Pulmonary artery endothelial cell (primary cell): ENCODE measurements at places on chromosomes 3 and 15.

DNA sequence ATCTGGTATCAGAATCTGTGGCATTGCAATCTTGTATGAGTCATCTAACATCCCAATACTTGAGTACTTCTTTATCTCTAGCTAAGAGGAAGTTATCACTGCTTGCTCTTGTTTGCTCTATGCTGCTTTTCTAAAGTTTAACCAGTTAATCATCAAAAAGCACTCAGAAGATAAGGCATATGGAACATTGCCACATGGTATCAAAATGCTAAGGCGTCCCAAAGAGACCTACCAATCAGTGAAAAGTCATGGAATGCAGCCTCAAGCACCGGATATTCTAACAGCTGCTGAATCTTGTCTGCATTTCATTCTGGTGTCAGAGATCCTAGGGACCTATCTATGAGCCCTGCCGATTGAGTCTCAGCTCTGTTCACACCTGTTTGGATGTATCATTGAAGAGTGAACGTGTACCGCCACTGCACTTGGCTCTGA, 192.8 kb downstream of the ARPP21 start:
- no peak for DNase-seq

DNA sequence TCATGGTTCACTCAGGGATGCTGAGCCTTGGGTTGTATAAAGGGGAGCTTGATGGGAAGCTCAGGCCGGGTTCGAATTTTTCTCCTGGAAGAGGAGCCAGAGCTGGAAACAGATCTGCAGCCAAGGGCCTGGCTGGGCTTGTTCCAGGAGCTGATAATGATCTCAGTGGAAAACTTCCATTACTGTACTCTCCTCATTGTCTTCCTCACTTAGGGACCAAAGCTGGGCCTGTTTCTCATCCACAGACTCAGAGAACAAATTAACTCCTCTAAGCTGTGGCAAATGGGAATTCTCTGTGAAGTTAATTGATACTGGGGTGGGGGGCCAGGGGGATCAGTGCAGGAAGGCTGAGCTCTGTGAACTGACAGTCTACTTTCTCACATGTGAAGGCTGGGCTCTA, 92.0 kb downstream of the PRICKLE2 start:
- DNase-seq, result no peak

DNA sequence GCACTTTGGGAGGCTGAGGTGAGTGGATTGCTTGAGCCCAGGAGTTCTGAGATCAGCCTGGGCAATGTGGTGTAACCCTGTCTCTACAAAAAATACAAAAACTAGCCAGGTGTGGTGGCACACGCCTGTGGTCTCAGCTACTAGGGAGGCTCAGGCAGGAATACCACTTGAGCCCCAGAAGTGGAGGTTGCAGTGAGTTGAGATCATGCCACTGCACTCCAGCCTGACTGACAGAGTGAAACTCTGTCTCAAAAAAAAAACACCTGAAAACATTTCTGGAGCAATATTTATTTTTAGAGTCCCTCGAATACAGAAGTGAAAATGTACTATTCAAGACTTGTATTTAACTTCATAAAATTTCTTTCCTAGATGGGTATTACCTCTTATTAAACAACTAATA, 4.6 kb downstream of the SPCS1 start:
- DNase-seq, result no peak

- no peak for DNase-seq
Observed at GRCh38 chr15:53462651-53463050, 296.8 kb downstream of the WDR72 start.

DNA sequence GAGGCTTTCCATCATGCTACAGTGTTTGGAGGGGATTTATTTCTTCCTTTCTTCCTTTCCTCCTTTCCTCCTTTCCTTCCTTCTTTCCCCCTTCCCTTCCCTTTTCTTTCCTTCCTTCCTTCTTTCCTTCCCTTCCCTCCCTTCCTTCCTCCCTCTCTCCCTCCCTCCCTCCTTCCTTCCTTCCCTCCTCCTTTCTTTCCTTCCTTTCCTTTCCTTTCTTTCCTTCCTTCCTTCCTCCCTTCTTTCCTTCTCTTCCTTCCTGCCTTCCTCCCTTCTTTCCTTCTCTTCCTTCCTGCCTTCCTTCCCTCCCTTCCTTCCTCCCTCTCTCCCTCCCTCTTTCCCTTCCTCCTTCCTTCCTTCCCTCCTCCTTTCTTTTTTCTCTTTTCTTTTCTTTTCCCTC, 127.2 kb downstream of the EPHA3 start:
- no peak for DNase-seq

GRCh38 chr3:52213901-52214300, 11.5 kb downstream of the TLR9 start:
- DNase-seq, result no peak

DNA sequence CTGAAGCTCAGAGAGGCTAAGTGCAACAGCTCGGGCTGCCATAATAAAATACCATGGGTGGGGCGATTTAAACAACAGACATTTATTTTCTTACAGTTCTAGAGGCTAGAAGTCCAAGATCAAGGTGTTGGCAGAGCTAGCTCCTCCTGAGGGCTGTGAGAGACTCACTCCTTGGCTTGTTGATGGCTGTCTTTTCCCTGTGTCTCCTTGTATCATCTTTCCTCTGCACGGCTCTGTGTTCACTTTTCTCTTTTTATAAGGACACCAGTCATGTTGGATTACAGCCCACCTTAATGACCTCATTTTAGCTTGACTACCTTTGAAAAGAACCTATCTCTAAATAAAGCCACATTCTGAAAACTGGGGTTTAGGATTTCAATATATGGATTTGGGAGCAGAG, 129.7 kb downstream of the RPL22L1 start:
- no peak for DNase-seq

DNA sequence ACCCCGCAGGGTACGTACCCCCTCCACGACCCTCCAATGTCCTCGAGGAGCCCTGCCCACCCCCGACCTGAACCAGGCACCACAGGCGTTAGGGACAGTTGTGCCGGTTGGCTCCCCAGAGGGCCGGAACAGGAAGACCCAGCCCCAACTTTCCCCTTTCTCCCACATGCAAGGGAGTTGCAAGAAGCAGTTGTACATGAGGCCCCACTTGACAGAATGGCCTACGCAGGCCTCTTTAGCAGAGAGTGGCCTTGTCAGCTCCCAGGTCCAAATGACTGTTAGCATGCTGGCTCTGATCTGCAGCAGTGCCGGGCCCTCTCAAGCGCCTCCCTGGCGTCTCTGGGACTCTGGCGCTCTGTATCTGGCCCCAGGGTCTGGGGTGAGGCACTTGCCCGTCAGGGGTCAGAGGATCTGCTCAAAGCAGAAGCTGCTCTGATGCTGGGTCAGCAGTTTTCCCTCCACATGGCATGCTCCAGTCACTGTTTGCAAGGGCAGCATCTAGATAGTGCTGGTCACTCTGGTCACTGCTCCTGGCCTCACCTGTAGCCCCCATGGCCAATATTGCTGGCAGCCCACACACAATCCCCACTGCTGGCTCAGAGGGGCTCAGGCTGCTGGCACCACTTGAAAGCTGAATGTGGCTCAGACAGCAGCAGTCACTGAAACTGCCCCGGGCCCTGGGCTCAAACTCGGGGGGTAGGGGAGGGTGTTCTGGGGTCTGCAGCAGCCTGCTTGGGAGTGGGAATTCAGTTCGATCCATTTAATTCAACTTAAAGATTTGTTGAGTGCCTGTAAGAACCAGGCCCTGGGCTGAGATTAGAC, 254.5 kb downstream of the FAM43A start:
- DNase-seq, result no peak

GRCh38 chr3:146747928-146748327, 142.8 kb upstream of the PLSCR5 start:
- DNase-seq, result no peak

DNA sequence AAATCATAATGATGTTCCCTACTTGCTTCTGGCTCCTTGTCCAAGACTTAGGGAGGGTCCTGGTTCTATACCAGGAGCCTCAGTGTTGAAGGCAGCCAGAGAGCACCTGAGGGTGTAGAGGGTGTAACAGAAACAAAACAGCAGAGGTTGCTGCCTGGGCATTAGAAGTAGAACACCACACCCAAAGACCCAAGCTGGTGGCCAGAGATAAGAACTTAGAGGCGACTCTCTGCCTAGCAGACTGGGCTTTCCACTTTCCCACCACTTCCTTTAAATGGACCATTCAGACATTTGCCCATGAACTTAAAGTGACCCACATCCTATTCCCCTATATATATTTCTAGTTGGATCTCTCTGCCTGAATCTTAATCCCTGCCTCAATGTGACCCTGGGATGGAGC, 189.8 kb downstream of the KLF13 start:
- no peak for DNase-seq

DNA sequence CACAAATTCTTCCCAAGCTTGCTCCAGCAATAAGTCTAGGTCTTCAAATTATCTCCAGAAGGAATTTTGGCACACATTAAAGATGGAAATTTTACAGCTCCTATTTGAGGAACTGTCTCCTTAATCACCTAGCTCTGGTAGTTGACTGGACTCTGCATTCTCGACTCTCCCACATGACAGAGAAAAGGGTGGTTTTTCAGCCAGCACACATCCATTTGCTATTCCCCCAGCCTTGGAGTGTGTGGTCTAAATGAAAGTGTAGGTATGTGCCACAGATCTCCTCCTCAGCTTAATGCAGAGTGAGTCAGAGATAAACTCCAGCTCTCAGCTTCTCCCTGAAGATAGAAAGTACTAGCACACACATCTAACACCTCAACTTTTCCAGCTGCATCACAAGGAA, 62.2 kb upstream of the ALCAM start:
- DNase-seq, result no peak

- DNase-seq, result no peak
Observed at GRCh38 chr15:29770796-29771195, 51.5 kb downstream of the TJP1 start.

DNA sequence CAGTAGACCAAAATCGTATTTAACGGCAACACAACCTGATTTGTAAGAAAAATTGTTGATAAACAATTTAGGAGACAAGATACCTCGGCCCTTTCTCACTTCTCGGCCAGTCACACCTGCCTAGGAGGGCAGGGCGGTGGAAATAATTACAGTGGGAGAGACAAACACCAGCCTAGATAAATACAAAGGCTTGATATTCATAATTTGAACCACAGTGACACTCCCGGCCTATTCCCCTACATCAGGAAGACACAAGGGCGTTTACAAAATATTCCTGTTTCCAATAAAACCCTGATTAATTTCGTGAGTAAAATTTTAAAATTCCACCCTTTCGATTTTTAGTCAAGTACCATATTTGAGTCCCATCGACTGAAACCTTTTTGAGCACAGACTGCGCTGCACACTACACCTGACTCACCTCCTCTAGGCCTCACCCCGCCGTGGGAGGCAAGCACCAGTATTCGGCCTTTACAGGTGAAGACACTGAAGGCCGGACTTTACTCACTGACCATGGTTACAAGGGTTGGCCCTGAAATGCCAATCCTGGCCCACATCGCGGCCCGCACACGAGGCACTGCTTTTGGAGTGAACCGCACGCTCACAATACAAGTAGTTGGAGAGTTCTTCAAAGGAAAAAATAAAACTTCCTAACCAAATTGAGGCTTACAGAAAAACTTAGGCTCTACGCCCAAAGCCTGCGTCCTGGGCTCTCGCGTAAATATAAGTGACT, 794 bp downstream of the ARPP19 start:
- DNase-seq, result no peak

DNA sequence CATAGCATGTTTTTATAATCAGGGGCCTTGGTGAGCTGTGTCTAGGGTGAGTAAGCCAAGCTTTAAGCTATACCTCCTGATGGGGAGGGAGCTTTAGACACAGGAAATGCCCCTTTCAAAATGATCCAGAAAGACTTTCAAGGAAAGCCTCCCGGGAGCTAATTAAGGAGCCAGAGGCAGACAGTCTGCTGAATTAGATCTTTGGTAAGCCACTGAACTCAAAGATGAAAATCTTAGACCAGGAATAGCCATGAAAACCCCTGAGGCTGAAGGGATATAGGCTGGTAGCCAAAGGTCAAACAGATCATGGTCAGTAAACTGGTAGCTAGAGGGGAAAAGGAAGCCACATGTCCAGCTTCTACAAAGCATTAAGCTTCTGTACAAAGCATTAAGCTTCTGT, 42.7 kb upstream of the GAP43 start:
- no peak for DNase-seq

- no peak for DNase-seq
Observed at GRCh38 chr15:90046911-90047392, 45.8 kb downstream of the ZNF710 start.

DNA sequence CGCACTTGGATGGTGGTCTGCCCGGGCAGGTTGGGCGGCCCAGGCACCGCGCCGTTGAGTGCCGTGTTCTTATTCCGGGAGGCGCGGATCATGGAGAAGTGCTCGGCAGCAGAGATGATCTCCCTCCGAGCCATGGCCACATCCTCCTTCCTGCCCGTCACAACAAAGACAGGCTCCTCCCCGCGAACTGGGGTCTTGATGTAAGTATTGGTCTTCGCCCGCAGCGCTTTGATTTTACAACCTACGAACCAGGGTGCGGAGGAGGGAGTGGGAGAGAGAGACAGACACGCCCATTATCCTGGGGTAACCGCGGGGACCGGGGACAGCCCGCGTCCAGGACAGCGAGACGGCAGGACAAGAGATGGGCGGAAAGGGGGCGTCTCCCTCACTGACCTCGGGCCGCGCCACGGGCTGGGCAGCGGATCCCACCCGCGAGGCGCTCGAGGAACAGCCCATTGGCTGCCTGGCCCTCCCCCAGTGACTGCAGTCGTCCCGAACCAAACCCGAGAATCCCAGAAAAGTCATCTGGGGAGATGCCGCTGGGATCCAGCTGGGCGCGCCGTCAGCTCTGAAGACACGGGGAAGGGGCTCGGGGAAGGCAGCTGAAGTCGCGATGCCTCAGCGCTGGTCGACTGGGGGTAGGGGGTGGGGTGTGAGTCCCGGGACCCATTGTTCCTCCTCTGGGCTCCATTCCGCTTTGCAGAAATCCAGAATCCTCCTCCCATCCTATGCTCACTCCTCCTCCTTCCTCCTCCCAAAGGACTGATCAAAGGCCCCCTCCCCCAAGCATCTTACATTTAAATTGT, 1.2 kb downstream of the MEX3B start:
- no peak for DNase-seq

GRCh38 chr3:61111825-61112224, 139.4 kb downstream of the FHIT start:
- no peak for DNase-seq

- no peak for DNase-seq
Observed at GRCh38 chr3:116064646-116065045, 380.6 kb downstream of the LSAMP start.

DNA sequence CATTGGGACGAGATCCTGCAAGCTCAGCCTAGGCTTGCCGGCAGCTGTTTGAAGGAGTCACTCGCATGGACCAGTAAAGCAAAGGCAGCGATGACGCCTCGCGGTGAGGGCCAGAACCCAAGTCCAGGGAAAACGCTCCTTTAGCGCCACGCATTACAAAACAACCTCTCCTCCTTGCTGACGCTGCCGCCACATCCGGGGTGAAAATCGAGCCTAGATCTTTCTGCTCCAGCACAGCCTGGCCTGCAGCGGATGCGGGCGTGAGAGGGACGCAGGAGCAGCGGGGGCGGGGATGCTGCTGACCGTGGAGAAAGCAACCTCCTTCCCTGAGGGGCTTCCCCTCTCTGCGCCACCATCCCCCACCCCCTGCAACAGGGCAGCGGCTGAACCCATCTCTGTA, 46.7 kb downstream of the CASR start:
- DNase-seq, result no peak

DNA sequence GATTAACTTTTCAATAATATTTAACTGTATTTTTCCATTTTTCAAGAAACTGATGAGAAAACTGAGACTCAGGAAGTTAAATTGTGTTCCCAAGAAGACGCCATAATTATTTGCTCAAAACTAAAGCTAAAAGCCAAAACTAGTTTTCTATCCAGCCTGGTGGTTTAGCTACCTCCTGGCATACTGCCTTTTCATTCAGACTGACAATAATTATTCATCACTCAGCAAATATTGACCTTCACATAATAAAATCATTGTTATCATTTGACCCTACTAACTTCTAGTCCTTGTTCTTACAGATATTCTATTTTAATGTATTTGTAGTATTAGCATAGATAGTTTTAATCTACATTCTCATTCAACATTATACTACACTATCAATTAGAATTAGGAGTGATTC, 210.6 kb upstream of the GADL1 start:
- no peak for DNase-seq
